ENCODE measurements at places on chromosomes 7 and 10.
A peak's percentile ranks its signal among the peaks of the same experiment; 100 is the strongest.

GRCh38 chr7:117146511-117146910 lies 176.3 kb downstream of the WNT2 start:
- DNase-seq = no peak

GRCh38 chr7:94240902-94241301 lies 153.8 kb upstream of the COL1A2 start:
- DNase-seq = no peak

GRCh38 chr10:73205081-73205480 lies 37.2 kb downstream of the FAM149B1 start:
- DNase-seq = no peak

DNA sequence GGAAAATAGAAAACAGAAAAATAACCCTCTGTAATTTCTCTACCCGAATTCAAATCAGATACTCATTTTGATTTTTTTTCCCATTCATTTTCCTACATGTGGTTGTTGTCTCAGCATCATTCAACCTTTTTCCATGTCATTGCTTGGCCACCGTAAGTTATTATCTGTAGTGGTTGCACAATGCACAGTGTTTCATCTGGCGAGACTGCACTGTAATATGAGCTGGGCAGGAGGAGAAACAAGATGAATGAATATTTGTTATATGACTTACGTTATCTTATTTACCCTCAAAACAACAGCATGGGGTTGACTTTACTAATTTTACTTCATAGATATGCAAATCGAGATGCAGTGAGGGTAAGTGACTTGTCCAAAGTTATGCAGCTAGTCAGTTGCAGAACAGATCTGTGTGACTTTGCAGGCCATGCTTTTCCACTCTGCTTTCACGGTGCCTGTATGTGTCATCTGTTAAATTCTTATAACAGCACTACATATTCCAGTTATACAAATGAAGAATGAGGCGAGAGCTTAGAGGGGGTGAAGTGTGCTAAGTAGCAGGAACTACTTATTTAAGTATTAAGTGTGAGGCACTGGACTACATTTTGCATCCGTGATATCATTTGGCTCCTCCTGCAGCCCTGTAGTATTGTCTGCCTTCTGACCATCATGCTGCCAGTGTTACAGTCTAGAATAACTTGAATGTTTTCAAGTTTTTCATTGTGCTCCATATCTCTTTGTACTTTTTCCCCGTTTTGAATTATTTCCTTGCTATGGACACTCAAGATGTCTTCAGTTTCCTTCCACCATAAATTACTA lies 56.7 kb downstream of the ZMYND11 start:
- no peak for DNase-seq

DNA sequence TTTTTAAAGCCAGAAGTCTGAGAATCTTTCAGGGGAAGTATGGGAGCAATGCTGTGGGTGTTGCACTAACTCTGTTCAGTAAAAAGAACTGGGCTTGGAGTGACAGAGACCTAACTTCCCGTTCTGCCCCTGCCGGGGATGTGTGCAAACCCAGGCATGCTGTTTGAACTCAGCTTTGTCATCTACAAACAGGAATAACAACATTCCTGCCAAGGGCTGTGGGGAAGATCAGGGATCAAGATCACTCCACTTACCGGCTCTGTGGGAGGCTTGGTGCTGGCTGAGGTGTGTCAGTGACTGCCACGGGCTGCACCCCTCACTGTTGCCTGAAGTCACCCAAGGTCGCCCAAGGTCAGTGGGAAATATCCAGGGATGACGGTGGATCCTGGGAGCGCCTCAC lies 23.1 kb upstream of the DRGX start:
- no peak for DNase-seq

DNA sequence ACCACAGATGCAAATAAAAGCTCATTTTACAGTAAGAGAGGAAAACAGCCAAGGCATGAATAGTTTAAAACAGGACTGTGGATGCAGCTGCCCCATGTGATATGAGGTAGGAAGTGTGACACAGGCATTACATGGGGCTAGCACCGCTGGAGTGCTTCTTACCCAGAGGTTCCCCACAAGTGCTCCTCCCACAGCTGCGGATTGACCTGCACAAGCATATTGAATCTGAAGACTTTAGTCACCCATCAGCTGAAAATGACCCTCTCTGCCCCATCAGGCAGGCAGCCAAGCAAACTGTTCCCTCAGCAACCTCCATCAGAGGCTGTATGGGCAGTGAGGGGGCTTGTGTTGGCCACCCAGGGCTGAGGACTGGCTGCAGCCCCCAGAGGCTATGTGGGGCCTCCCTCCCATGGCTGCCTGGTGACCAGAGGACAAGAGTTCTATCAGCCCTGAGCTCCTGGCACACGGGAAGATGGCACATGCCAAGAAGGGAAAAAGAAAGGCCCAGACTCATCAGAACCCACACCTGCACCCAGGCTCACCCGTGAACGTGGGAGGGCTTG lies 98.7 kb downstream of the TCERG1L start:
- no peak for DNase-seq

DNA sequence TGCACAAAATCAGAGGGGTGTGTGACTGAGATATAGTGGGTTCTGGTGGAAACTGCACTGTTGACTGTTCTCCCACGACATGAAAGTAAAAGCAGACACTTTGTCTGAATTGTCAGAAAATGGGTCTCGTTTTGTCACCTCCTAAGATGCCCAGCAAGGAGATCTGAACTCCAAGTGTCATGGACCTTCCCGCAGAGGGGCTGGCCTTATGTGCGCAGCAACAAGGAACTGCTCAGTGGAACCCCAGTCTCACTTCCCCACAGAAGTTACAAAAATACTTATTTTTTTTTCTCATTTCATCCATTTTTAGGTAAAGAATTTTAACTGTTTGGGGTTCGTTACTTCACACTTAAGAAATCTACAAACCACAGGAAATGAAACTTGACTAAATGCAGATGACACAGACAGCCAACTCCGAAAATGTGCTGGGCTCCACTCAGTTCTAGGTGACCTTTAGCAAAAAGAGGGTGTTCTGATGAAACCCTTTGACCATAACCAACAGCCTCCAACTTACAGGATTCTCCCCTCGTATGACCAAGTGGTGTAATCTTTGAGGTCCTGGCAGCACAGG lies 115.0 kb downstream of the FAM107B start:
- peak; percentile 22 for DNase-seq

GRCh38 chr10:14112056-14112455 lies 218.7 kb downstream of the FRMD4A start:
- no peak for DNase-seq

DNA sequence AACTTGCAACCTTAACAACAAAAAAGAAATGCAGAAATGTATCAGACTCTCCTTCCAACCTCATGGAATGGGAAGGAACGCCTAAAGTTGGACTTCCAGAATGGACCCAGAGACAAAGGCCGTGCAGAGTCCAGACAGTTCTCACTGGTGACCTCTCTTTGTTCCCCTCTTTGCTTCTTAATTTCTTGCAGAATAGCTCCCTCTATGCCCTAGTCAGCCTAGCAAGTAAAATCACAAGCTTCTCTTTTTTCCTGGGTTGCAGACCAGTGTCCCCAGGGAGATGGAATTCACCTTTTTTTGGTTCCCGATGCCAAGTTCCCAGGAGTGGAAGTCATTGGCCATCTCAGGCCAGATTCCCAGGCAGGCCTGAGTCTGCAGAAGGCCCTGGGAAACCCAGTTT lies 278.0 kb downstream of the CCSER2 start:
- DNase-seq = no peak

- DNase-seq = no peak
These were observed 42.9 kb downstream of the GOLGA7B start for GRCh38 chr10:97892506-97892905.

DNA sequence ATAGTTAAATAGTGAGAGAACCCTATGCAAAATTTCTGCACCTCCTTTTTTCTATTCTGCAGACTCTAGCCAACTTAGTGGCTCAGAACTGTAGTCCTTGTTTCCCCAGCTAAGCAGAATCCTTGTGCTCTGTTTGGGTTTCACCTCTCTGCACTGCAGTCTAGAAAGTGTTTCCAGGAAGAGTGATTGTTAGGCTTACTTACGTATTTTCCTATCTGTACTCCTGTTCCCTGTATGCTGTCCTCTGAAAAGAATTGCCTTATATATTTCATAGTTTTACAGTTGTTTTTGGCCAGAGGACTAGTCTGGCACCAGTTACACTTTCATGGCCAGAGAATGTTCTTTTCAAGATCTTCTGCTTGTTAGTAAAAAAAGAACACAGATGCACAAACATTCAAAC lies 154.6 kb upstream of the POT1 start:
- no peak for DNase-seq

GRCh38 chr10:48215486-48216203 lies 58.9 kb downstream of the FRMPD2 start:
- peak; percentile 45 for DNase-seq

GRCh38 chr10:130938051-130938450 lies 373.5 kb downstream of the TCERG1L start:
- no peak for DNase-seq

- DNase-seq = no peak
These were observed 289.3 kb downstream of the MDFIC start for GRCh38 chr7:115211171-115211570.

- DNase-seq = no peak
These were observed 84.9 kb upstream of the ADRB1 start for GRCh38 chr10:113958631-113959382.

- DNase-seq = no peak
These were observed 14.4 kb upstream of the GPR15LG start for GRCh38 chr10:84159076-84159685.

DNA sequence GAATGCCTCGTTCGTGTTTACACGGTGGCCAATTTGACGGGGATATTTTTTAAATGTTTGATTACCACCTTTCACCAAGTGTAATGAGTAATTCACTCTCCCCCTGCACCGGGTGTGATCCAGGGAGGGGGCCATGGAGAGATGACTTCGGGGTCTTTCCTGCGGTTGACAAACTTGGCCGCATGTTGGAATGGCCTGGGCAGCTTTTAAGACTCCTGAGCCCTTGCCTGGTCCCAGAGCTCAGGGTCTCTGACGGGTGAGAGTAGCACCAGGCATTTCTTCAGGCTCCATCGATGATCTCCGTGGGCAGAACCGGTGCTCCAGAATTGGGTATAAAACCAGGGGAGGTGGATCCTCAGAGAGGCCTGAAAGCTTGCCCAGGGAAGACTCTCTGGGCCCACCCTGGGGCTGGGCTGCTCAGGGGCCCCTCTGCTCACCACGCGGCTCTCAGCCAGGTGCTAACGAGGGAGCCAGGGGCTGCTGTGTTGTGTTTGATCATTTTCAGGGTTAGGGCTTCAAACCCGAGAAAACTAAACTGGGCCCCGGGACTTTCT lies 882 bp downstream of the ZNF282 start:
- DNase-seq = no peak

- no peak for DNase-seq
These were observed 89.3 kb upstream of the CUX1 start for GRCh38 chr7:101728128-101728527.

Data from stimulated activated CD4-positive, alpha-beta T cell treated with anti-CD3 and anti-CD28 coated beads, TNF-alpha, amount 100 ng/mL, for 24 hours (primary cell).